Vagina (tissue), 2 donors: ENCODE measurements at places on chromosomes 12 and 14. TPM values are rescaled to one million over a fixed set of nuclear protein-coding genes. Genes with fewer than 3 reads are reported as not detected.

Gene NID2
- 20.1 TPM for total RNA-seq

Gene TCL1B
- total RNA-seq: not detected

Gene SIX1
- total RNA-seq: 3.7 TPM

Gene C12orf54
- total RNA-seq: not detected

Gene NEDD1
- total RNA-seq: 10.1 TPM

Gene SLC5A8
- not detected for total RNA-seq

Gene ZNF268
- total RNA-seq: 9.1 TPM

Gene C12orf60
- 0.74 TPM for total RNA-seq

Gene GLIPR1L1
- not detected for total RNA-seq

Gene KRT75
- total RNA-seq: not detected

Gene PMCH
- not detected for total RNA-seq

Gene IAPP
- total RNA-seq: not detected

Gene KLRG1
- 3.7 TPM for total RNA-seq

Gene RIPK3
- 10.1 TPM for total RNA-seq

Gene MYBPC1
- not detected for total RNA-seq

Gene ALX1
- total RNA-seq: 2.0 TPM

Gene OR4E2
- not detected for total RNA-seq

Gene SLCO1C1
- not detected for total RNA-seq

Gene SPTSSA
- total RNA-seq: 29.0 TPM

Gene ABCB9
- 4.2 TPM for total RNA-seq

Gene P2RX7
- 8.6 TPM for total RNA-seq

Gene SLCO1A2
- not detected for total RNA-seq

Gene LBHD2
- not detected for total RNA-seq

Gene DAO
- total RNA-seq: not detected
